ENCODE measurements at places on chromosomes 5 and 9.

DNA sequence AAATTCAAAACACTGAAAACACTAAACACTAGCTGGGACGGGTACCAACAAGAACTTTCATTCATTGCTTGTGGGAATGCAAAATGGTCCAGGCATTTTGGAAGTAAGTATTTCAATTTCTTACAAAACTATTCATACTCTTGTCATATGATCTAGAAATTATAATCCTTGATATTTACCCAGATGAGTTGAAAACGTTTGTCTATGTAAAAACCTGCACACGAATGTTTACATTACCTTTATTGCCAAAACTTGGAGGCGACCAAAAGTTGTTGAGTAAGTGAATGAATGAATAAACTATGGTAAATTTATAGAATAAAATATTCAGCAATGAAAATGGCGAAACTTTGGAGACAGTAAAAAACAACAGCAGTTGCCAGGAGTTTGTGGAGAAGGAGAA is 222.1 kb upstream of the EDIL3 start:
- no peak for DNase-seq

DNA sequence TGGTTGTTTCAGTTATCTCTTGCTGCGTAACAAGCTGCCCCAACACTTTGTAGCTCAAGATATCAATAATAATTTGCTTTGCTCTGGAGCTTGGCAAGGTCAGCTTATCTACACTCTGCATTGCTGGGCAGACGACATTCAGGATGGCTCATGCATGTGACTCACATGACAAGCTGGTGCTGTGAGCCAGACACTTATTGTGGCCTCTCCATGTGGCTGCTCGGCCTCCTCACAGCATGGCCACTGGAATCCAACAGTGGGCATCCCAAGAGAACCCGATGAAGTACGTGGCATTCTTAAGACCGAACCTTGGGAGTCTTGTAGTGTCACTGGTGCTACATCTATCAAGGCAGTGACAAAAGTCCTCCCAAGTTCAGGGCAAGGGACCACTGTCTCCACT is 94.2 kb upstream of the MVB12B start:
- no peak for DNase-seq

- no peak for DNase-seq
These were observed 100.7 kb downstream of the YTHDC2 start for GRCh38 chr5:113614191-113614590.

DNA sequence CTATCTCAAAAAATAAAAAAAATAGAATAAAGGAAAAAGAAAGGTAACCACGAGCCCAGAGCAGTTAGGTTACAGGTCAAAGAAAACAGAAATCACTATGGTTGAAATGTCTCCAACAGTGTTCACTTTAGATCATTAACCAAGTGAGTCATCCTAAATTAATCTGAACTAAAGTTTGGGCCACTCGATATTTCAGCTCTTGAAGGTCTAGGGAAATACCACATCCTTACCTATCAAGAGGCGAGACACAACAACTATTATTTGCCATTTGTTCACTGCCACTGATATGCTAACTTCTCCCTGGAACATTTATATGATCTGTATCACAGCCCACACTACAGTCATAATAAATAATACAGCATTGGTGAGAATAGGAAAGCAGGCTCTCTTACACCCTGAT is 111.3 kb upstream of the NR5A1 start:
- no peak for DNase-seq

DNA sequence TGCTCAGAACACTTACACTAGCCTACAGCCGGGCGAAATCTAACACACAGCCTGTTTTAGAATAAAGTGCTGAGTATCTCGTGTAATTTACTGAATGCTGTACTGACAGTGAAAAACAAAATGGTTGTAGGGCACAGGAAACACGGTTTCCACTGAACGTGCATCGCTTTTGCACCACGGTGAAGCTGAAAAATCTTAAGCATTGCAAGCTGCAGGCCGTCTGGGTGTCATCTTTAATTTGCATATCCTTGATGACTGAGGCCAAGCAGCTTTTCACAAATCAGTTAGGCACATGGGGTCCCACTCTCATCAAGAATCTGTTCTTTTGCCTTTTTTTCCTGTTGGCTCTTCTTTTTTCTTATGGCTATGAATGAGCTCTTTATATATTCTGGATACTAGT is 58.2 kb downstream of the CAMSAP1 start:
- no peak for DNase-seq

DNA sequence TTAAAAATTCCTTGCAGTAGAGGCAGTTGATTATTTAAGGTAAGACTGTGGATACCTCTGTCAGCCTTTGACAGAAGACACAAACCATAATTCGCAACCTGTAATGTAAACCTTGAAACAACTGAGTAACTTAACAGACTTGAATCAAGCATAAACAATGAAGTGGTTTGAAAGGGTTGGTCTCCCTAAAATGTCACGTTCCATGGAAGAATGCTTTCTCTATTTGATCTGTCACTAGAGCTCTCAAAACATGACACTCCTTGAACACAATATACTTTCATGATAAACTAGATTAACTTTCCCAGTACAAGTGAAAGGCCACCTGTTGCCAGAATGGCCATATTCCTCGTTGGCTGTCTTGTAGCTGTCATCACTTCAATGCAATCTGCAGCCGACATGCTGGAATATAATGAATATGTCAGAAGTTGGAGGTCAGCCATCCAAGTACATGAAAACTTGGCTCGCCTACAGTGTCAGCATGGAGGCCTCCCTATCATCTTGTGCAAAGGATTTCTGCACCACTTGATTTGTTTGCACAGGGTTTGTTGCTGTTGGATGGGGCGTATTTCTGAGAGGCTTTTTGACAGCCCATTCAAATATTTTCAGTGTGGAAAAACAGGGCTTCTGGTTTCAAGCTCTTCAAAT is 228.0 kb downstream of the TLE4 start:
- DNase-seq: no peak

GRCh38 chr9:35267710-35268109 is 105.9 kb downstream of the UNC13B start:
- no peak for DNase-seq

DNA sequence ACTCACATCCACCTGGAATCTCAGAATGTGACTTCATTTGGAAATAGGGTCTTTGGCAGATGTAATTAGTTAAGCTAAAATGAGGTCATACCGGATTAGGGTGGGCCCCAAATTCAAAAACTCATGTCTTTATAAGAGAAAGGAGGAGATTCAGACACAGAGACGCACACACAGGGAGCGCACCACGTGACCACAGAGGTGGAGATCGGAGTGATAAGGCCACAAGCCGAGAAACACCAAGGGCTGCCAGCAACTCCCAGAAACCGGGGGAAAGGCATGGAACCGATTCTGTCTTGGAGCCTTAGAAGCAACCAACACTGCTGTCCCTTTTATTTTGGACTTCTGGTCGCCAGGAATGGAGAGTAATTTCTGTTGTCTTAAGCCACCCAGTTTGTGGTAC is 31.8 kb upstream of the LMX1B start:
- DNase-seq: no peak

- DNase-seq: peak; percentile 89
These were observed 1.2 kb upstream of the NEK6 start for GRCh38 chr9:124256517-124257069.

DNA sequence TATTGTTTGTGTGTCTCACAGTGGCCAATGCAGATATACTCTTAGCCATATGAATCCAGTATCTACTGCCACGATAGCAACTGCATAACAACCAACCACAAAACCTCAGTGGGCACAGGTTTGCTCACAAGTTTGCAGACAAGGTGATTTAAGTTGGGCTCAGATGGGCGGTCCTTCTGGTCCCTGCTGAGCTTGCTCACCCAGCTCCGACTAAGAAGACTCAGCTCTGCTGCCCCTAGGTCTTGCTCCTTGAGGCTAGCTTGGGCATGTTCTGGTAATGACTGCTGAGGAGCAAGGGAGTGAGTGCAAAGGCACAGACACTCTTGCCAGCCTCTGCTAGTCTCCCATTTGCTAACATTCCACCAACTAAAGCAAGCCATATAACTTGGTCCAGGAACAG is 52.6 kb downstream of the MTX3 start:
- no peak for DNase-seq

DNA sequence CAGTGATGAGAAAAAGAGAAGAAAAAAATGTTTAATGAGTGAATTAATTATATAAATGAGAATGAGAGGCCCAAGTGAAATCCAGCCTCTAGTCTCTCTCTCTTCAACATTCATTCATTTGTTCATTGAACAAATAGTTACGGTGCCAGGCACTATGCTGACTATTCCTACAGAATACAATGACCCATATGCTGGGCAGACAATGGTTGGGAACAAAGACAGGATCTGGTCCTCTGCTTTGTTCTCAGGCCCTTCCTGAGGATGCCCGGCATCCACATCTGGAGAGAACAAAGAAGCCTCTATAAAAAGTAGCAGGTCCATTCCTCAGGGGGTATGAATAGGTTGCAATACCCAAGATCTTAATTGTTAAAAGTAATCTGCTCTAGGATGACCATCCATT is 6.9 kb downstream of the ADAM19 start:
- DNase-seq: no peak

- no peak for DNase-seq
These were observed 1.7 kb downstream of the SIL1 start for GRCh38 chr5:139196296-139196956.

DNA sequence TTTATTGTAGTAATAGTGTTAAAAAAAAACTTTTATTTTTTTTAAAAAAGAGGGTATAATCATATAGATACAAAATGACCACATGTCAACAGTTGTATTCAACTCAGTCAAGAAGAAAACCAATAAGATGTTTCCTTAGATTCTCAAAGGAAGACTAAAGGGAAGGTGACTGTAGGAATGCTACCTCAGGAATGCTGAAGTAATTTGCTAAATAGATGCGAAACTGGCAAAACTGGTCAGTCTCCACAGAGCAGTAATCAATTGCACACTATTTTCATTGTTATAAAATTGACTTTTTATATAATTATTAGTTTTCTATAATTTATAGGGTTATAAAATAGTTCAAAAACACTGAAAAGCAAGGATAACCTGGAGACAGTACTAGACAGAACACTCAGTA is 204.8 kb downstream of the GABRG2 start:
- DNase-seq: no peak

GRCh38 chr5:775961-776861 is 8.3 kb downstream of the ZDHHC11B start:
- no peak for DNase-seq

GRCh38 chr5:162487528-162488525 is 420.3 kb downstream of the GABRG2 start:
- no peak for DNase-seq

GRCh38 chr5:119072496-119072895 is 1.6 kb downstream of the DMXL1 start:
- DNase-seq: no peak

- no peak for DNase-seq
These were observed 12.8 kb upstream of the NIPAL4 start for GRCh38 chr5:157447201-157447637.

DNA sequence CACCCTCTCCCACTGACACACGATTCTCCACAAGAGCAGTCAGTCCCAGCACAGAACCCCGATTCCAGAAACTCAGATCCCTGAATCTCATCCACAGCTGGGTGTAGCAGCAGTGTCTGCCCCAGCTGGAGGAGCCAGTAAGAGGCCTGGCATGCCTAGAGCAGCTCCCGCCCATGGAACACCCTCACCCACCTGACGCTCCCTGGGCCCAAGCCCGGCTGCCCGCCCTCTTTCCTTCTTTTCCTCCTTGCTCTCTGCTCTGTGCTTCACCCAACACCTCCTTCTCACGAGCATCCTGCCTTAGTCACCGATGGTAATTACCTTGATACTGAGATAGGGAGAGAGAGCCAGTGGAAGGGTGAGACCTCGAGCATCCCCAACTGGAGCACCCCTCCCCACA is 8.7 kb downstream of the PCDH1 start:
- DNase-seq: no peak

DNA sequence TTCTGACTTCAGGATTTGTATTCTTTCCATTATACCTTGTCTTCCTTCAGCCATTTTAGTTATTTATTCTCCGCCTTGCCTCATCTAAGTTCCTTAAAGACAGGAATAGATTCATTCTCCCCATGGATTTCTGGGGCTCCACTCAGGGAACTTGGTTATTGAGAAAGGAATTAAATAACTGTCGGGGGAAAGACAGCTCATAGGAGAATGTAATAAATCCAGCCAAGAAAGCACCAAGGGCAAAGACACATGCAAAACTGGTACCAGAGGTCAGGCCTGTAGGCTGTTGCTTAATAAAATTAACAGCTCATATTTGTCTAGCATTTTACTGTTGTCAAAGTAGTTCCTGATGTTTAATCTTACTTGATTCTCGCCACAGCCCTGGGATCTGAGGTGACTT is 357.2 kb downstream of the TMEM38B start:
- DNase-seq: no peak

GRCh38 chr9:109507421-109507838 is 9.3 kb upstream of the PTPN3 start:
- peak; percentile 15 for DNase-seq

DNA sequence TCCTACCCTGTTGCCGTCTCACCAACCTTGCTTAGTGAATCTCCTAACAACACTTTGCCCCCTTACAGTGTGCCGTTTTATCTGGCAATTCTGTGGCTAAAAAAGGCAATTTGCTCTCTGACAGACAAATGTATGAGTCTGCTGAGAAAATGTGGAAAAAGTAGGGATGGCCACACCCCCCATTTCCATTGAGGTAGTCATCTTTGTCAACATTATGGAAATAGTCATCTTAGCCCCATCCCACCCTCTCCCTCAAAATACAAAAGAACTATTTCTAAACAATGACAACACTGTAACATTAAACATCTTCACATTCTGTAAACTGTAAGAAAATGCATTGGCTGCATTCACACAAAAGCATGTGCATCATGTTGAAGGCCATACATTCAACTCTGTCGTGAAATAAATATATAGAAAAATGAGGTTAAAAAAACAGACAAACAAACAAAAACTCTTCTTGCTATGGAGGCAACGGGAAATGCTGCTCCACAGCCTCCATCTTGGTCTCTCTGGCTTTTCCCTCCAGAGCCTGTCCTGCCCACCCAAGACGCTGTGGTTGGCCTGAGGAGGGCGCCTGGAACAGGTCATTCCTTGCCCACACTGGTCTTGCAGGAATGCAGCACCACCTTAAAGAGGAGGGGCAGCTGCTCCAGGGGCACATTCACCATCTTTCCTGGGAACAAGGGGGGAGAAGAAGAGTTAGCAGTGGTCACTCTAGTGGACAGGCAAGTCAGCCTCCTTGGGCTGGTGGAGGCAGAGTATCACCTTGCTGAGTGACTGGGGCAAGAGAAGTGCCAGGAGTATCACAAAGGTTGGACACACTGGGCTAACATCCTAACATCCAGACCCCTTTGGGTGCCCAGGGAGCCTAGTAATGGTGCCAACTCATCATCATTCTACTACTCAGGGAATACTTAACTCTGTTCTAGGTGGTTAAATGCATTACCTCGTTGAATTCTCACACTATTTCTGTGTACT is 15.2 kb upstream of the NR5A1 start:
- no peak for DNase-seq

All from GM04503 (cell line).